ENCODE measurements at places on chromosomes 1 and 21.
A peak's percentile ranks its signal among the peaks of the same experiment; 100 is the strongest.

- no peak for DNase-seq
These were observed 374.4 kb upstream of the ST6GALNAC5 start for GRCh38 chr1:76492752-76493430.

- DNase-seq, result no peak
These were observed 8.6 kb downstream of the S100A9 start for GRCh38 chr1:153366261-153366660.

- peak; percentile 63 for DNase-seq
These were observed 185.8 kb downstream of the MRPL39 start for GRCh38 chr21:25421321-25422028.

GRCh38 chr1:203534526-203534925, 40.6 kb downstream of the OPTC start:
- DNase-seq, result no peak

- DNase-seq, result no peak
These were observed 92.3 kb upstream of the GCLM start for GRCh38 chr1:94001397-94002045.

DNA sequence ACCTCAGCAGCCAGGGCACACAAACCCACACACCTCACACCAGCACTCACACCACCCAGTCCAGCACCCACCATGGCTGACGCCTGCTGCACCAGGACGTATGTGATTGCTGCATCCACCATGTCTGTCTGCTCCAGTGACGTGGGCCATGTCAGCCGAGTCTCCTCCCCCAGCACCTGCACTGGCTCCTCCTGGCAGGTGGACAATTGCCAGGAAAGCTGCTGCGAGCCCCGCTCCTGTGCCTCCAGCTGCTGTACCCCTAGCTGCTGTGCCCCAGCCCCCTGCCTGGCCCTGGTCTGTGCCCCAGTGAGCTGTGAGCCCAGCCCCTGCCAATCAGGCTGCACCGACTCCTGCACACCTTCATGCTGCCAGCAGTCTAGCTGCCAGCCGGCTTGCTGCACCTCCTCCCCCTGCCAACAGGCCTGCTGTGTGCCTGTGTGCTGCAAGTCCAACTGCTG, at the start of gene KRTAP10-8:
Gene KRTAP10-8, plus strand, starts transcription at position 51 of the 458 bp plus-strand sequence. Its CDS starts 22 bp downstream, at position 73.
- DNase-seq, result no peak

DNA sequence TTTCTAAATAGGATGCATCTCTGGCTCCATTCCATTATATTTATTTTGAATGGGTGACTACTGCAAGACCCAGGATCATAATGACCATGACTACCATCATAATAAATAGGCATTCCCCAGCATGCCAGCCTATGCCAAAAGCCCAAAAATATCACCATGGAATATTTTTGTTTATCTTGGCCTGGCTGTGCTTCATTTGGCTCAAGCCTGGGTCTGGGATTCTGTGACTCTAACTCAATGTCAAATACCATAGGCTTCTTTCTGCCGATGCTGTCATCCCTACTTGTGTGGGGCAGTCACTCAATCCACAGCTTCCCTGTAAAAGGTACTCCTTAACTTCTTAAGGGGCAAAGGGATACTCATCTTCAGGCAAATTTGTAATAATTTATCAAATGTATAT, 66.6 kb downstream of the DIRAS3 start:
- no peak for DNase-seq

GRCh38 chr1:7707527-7707926, 63.6 kb upstream of the VAMP3 start:
- DNase-seq, result no peak

Measured in WERI-Rb-1 (cell line).